CD8-positive, alpha-beta memory T cell (primary cell): ENCODE measurements at places on chromosomes 2 and 18. TPM values are rescaled to one million over a fixed set of nuclear protein-coding genes. Genes with fewer than 3 reads are reported as not detected.

GALNT5 gene
- not detected for total RNA-seq

SULT1C2 gene
- not detected for total RNA-seq

PXDN gene
- total RNA-seq, result 1.00 TPM

CHRND gene
- not detected for total RNA-seq

HOXD1 gene
- total RNA-seq, result not detected

TLX2 gene
- 0.37 TPM for total RNA-seq

PGAP1 gene
- total RNA-seq, result 7.1 TPM

FKBP7 gene
- 3.1 TPM for total RNA-seq

RAPGEF4 gene
- not detected for total RNA-seq

UCN gene
- 1.7 TPM for total RNA-seq

HOXD11 gene
- not detected for total RNA-seq

SOCS6 gene
- total RNA-seq, result 1.2 TPM

EXOC6B gene
- total RNA-seq, result 9.4 TPM

FBXO36 gene
- 0.74 TPM for total RNA-seq

OSBPL6 gene
- total RNA-seq, result 1.6 TPM

PDE11A gene
- not detected for total RNA-seq

REL gene
- total RNA-seq, result 45.6 TPM

CCDC85A gene
- not detected for total RNA-seq

PTRHD1 gene
- 29.2 TPM for total RNA-seq

NFATC1 gene
- 45.9 TPM for total RNA-seq

SPOPL gene
- 16.9 TPM for total RNA-seq

CNGA3 gene
- not detected for total RNA-seq

IL36RN gene
- total RNA-seq, result not detected

DNAJC27 gene
- total RNA-seq, result 4.7 TPM

CYP27A1 gene
- 1.2 TPM for total RNA-seq

GPAT2 gene
- 33.6 TPM for total RNA-seq

COBLL1 gene
- not detected for total RNA-seq

PARD6G gene
- 0.33 TPM for total RNA-seq

STRADB gene
- total RNA-seq, result 27.7 TPM

GCG gene
- total RNA-seq, result not detected

ECEL1 gene
- not detected for total RNA-seq

PKDCC gene
- total RNA-seq, result not detected

FOXD4L1 gene
- 0.15 TPM for total RNA-seq

UGT1A9 gene
- total RNA-seq, result not detected

SCN7A gene
- not detected for total RNA-seq

PROKR1 gene
- not detected for total RNA-seq

DNAJC5G gene
- total RNA-seq, result not detected

SGO2 gene
- total RNA-seq, result 18.6 TPM

LRATD1 gene
- not detected for total RNA-seq

GKN2 gene
- total RNA-seq, result not detected

ANKRD29 gene
- total RNA-seq, result not detected

PCARE gene
- total RNA-seq, result not detected

C1D gene
- total RNA-seq, result 33.9 TPM

SCN3A gene
- not detected for total RNA-seq

DYNC1I2 gene
- total RNA-seq, result 50.4 TPM

MPHOSPH10 gene
- total RNA-seq, result 65.4 TPM

ITGB6 gene
- total RNA-seq, result not detected

RAD51AP2 gene
- not detected for total RNA-seq

RNF181 gene
- total RNA-seq, result 88.2 TPM

ARMC9 gene
- total RNA-seq, result 6.4 TPM

HOXD12 gene
- not detected for total RNA-seq

INPP5D gene
- 51.0 TPM for total RNA-seq

SPP2 gene
- total RNA-seq, result not detected

ATP8B1 gene
- total RNA-seq, result not detected

RGPD4 gene
- 0.72 TPM for total RNA-seq

SALL3 gene
- total RNA-seq, result not detected

RESP18 gene
- not detected for total RNA-seq
